ENCODE measurements at places on chromosomes 2 and 18.

DNA sequence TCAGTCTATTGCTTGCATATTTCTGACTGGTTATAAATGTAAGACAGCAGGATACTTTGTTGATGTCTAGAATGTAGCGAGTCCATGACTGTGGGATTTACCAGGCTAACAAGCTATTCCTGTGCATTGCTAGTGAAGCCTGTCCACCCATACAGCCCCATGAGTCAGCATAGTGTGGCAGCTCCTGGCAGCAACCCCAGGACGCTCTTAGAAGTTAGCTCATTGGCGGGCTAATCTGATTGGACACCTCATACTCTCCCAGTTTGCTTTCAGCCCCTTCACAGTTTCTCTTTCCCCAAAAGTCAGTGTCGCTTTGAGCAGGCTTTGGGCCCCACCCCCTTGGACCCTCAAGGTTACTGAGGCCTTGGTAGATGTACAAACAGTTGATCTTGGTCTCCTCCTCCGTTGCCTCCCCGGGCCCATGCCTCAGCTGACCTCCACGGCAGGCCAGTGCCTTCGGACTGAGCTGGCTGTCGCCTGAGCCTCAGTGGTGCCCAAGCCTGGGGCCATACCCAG is 48.0 kb downstream of the COA5 start:
- DNase-seq: peak; percentile 85

DNA sequence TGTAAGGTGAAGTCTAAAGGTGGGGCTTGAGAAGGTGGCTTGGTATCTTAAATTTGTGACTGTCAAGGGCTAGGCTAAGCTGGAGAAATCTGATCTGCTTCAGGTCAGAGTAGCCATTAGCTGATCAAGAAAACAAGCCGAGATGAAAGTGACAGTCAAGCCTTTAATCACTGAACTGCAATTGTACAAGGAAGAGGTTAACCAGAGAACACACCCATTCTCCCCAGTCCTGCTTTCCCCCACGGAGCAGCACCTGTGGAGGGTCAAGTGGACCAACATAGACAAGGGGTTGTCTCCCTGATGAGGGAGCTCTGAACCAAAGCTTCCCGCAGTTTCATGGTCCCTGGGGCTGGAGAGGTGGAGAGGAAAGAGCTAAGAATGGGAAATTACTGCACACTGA is 901.2 kb downstream of the DCC start:
- DNase-seq: no peak

- DNase-seq: no peak
Measured at GRCh38 chr18:9400197-9400596, 65.6 kb downstream of the TWSG1 start.

DNA sequence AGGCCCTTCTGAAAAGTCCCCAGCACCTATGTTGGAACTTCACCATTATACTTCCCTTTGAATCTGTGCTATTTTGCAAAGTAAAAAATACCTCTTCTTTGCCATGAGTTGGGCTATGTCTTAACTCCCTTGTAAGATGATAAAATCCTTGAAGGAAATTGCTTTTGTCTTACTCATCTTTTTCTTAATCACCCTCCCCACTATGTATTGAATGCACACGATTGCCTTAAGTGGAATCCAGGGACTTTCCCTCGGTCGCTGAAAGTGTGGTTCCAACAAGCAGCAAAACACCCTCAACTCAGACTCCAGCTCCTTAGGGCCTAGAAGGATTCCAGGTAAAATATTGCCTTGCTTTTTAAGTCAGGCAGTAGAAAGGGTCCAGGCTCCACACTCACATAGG is 173.2 kb upstream of the ARL4C start:
- DNase-seq: no peak

DNA sequence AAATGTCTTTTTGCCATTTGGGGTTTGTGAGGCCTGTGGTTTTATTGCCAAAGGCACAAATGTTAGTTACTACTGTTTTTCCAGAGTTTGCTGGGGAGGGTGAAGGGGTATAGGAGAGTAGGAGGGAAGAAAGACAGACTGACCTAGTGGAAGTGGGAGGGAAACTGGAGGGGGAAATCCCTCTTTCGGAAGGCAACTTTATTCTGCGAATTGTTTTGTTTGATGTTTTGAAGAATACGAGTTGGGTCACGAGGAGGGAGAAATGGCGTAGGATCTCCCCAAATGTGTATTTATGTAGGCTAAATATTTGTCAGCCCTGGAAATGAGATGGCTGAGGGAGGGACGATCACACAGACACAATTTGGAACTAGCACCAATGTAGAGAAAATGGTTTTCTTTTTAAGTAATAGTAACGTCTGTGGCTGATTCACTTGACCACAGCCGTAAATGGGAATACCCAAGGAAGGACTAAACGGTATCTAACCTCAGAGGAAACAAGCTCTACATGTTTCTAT is 172.3 kb downstream of the ICOS start:
- no peak for DNase-seq

DNA sequence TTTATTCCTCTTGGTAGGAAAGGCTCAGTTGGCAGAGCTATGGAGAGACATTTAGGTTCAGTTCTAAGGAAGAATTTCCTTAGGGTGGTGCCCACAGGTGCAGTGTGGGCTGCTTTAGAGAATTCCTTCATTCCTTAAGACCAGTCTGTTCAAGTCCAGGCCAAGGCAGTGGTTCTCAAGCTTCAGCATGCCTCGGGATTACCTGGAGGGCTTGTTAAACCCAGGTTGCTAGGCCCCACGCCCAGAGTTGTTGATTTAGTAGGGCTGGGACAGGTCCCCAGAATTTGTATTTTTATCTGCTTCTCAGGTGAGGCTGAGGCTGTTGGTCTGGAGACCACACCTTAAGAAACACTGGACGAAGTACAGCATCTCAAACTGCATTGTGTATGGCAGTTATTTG is 68.9 kb downstream of the CERS6 start:
- DNase-seq: no peak

DNA sequence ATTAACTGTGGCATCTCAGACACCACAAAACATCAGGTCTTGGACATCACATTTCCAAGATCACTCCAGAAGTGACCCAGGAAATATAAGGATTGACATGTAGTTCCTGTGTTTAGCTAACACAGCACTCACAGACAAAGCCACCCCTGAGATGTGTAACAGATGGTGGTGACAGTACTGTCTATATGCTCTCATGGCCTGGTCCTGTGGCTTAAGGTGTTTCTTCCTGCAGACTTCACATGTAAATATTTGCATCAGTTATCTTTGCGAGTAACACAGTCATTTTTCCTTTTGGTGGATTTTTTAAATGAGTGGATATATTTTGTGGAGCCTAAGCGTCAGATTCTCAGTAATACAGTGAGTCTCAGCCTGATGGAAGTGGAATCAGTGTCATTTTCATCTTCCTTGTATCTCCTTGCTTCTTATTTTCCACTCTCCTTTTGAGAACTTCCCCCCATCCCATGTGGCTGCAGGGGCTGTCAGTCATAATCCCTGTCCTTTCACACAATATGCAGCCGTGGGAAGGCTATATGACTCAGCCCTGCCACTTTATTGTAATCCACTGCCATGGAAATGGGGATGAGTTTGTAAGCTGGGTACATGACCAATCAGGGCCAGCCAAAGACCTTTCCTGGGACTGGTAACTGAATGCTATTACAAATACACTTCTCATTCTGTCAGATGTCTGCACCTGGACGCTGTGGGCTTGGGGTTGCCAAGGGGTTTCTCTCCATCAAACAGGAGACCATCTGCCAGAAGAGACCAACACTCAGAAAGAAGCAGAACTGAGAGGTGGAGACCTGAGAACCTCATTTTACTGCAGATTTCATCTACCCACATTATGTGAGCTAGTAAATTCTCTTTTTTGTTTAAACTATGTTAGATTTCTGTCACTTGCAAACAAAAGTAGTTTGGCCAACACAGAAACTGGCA is 74.3 kb downstream of the ICOS start:
- DNase-seq: no peak

GRCh38 chr2:218405746-218406208 is 6.1 kb downstream of the CTDSP1 start:
- DNase-seq: no peak

DNA sequence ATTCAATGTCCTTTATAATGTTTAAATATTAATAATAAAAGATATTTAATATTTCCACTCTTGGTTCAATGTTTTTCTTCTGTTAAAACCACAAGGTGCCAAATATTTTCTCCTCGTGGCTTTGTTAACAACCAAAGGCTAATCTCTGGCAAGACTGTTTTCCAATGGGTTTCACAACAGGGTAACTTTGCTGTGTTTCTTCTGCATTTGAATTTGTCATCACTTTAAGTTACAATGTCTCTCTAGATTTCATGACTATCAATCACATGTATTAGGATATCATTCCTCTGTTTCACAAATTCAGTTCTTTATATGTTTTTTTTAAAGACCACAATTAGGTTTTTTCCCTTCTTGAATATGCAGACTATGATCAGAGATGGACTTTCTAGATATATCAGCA is 469.8 kb upstream of the ACVR2A start:
- DNase-seq: no peak

GRCh38 chr2:96408616-96409015 is 73.0 kb downstream of the NCAPH start:
- no peak for DNase-seq

- DNase-seq: no peak
Measured at GRCh38 chr2:45888641-45889040, 237.2 kb downstream of the PRKCE start.
